NCI-H1105 treated with DMSO at 0.1 percent for 48 hours (cell line): ENCODE measurements at places on chromosomes 4 and X.

DNA sequence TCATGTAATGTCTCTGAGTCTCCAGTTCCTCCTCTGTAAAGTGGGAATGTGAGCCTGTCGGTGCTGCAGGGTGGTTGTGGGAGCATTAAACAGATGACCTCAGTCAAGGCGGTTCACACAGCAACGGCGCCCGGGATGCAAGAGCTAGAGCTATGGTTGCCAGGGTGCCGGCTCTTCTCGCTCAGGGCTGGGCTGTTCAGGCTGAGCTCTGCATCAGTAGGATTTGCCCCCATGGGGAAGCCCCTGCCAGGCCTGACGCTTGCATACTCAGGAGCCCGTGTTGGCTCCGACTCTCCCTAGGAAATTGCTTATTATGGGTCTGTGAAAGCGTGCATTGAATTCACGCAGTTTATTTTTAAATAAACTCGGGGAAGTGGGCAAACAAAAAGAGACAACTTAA, 67.3 kb downstream of the PSAPL1 start:
- no peak for DNase-seq

GRCh38 chr4:117773064-117773936, 261.0 kb upstream of the NDST3 start:
- no peak for DNase-seq

- no peak for DNase-seq
These were observed 3.0 kb downstream of the RAB9A start for GRCh38 chrX:13691841-13692371.

DNA sequence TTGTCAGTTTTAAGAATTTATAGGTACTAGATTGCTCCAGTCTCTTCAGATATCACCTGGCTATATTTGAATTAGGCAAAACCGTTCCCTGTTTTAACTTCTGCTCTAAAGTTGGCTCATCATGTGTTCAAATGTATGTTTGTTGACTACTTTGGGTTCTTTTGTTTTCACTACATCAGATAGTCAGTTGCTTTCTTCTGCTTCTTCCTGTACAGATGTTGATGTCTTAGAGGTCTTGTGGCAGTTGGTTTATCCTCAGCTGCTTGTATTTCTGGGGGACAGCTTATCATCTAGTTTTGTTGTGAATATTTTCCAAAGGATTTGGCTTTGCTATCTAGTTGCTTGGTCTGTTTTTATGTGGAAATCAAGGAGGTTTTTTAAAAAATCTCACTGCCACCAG, 28.0 kb downstream of the TBC1D19 start:
- no peak for DNase-seq

DNA sequence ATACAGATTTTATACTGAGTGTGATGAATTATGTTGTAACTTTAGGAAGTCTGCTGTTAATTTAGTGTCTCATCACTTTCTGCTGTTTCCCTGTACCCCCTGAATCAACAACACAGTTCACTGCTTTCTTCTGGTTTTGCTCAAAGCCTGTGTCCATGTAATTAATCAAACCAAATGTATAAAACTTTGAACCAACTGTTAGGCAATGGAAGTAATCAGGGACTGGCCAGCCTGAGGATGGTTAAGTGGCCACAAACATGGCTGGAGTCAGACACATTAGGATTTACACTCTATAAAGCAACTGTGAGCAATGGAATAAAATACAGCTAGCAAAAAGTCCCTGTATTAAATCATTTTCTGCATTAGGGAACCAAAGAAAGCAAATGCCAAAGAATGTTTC, 42.6 kb downstream of the CXCL1 start:
- DNase-seq: no peak

- DNase-seq: no peak
These were observed 230.2 kb downstream of the EVC2 start for GRCh38 chr4:5478169-5478568.

- no peak for DNase-seq
These were observed 899.2 kb downstream of the FAT4 start for GRCh38 chr4:126213996-126214395.

- no peak for DNase-seq
These were observed 256.3 kb downstream of the CENPC start for GRCh38 chr4:67288964-67289363.

GRCh38 chrX:131277543-131278136, 11.5 kb downstream of the IGSF1 start:
- DNase-seq: peak; percentile 47

DNA sequence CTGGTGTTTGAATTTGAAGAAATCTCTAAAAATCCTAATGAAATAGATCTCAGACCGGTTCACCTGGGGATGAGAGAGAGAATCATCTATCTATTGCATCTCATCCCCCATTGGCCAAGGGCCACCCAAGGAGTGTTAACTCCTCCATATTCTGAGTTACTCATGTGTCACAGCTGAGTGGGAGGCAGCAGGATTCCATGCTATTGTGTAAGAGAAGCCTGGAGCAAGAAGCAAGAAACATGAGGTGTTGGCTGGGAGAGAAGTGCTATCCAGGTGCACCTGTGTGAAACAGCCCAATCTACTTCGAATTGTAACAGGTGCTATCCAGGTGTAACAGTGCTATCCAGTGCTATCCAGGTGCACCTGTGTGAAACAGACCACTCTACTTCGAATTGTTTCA, 150.3 kb upstream of the MAOA start:
- peak; percentile 9 for DNase-seq

DNA sequence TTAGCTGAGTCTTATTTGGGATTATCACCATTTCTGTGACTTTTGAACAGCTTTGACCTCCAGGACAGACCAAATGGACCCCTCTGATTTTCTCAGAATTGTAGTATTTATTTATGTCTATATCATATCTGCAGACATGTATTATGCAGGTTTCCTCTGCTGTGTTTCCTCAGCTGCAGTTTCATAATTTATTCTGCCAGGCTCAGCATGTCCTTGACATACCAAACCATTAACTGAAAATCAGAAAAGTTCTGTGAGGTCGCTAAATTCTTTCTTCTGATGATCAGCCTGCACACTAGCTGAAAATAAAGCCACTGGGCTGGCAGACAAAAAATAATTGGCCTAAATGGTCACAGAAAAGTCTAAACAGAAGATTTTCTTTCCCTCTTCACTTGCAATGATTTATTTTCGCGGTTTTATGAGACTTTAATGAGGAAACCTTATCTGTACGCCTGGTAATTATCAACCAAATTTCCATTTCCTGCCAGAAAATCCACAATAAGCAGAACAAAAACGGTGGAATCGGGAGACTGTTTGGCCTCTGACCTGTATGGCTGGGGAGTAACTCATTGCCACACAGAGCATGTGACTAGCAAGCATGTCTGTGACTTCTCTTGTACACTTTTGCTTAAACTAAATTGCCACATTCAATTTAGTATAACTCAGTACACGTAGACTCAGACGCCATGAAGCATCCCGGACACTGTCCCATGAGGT, 150.9 kb downstream of the ENPP6 start:
- no peak for DNase-seq

- no peak for DNase-seq
These were observed 235.3 kb downstream of the AR start for GRCh38 chrX:67779099-67779498.

DNA sequence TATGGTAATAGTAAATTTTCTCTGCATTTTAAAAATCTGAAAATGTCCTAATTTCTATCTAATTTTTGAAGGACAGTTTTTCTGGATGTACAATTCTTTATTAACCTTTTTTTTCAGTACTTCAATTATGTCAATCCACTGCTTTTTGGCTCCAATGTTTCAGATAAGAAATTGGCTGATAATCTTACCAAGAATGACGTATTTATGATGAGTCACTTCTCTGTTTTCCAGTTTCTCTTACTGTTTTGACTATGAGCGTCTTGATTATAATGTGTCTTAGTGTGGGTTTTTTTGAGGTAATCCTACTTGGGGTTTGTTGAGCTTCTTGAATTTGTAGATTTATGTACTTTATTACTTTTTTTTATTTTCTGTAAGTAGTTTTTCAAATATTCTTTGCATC, 47.2 kb downstream of the UGT2B11 start:
- no peak for DNase-seq

DNA sequence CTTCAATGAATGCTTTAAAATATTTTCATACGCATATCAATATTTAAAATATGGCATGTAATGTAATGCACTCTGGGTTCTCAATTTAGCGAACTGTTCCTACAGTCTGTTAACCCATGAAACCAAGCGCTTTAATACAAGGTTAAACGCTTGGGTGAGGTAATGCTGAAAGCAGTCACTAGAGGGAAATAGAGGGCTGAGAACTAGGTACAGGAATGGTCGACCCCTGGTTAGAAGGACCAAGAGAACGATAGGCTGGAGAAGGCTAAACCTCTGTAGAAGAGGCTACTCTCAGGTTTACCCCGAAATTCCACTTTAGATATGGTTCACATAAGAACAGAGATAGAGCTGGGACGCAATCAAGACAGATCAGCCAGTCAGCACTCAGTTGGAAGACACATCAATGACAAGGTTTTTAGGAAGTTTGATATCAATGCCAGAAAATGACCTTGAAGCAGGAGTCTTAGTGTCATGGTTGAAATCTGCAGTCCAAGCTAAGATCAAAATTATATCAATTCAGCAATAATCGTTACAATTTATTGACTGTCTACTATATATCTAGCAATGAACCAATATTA, 26.9 kb downstream of the ARSJ start:
- DNase-seq: peak; percentile 22

- no peak for DNase-seq
These were observed 131.4 kb downstream of the SLITRK2 start for GRCh38 chrX:145949056-145949455.

GRCh38 chr4:85555206-85555605, 80.3 kb downstream of the ARHGAP24 start:
- DNase-seq: no peak

- no peak for DNase-seq
These were observed 3.8 kb upstream of the ADH1B start for GRCh38 chr4:99324979-99325378.

- DNase-seq: no peak
These were observed 209.0 kb downstream of the SCFD2 start for GRCh38 chr4:53156896-53157295.

DNA sequence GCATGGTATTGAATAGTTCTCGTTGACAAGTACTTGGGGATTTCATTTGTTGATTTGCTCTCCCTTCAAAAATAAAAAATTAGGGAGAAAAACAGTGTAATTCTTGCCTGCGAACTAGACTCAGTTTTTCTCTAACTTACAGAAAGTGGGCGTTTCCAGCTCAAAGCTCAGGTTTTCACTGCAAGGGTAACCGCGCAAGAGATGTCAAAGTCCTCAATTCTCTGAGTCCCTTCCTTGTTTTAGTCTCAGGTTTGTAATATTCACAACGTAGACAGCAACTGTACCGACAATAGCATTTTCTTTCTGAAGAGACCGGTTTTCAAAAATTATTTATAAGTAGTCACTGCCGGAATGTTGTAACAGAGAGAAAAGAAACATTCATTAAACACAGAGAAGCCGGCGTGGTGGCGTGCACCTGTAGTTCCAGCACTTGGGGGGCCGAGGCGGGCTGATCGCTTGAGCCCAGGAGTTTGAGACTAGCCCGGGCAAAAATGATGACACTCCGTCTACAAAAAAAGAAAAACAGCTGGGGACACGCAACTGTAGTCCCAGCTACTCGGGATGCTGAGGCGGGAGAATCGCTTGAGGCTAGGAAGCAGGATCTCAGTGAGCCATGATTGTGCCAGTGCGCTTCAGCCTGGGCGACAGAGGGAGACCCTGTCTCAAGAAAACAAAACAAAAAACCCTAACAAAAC, 774 bp downstream of the ZCCHC4 start:
- no peak for DNase-seq

- no peak for DNase-seq
These were observed 120.2 kb upstream of the NDST4 start for GRCh38 chr4:115233600-115233999.

DNA sequence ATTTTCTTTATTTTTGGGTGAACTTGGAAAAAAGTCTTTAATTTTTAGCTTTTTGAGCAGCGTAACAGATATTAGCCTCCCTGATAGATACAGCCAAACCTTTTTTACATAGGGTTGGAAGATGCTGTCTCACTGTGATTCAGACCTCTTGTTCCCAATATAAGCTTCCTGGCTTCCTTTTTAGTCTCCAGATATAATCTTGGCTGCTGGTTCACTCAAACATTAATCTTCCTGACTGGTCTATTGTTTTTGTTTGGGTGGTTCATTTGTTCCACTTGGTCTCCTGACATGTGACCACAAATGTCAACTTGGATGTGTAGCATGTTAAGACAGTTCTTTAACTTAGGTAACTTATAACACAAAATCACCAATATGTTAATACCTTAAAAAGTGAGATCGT, 23.0 kb downstream of the RPA4 start:
- no peak for DNase-seq

- no peak for DNase-seq
These were observed 109.9 kb upstream of the SMIM10 start for GRCh38 chrX:134880866-134881265.
